Bone marrow (tissue), 2 donors: ENCODE measurements at places on chromosomes 12 and 14.

GRCh38 chr12:3998397-3998796, 125.2 kb upstream of the PARP11 start:
- DNase-seq: no peak

DNA sequence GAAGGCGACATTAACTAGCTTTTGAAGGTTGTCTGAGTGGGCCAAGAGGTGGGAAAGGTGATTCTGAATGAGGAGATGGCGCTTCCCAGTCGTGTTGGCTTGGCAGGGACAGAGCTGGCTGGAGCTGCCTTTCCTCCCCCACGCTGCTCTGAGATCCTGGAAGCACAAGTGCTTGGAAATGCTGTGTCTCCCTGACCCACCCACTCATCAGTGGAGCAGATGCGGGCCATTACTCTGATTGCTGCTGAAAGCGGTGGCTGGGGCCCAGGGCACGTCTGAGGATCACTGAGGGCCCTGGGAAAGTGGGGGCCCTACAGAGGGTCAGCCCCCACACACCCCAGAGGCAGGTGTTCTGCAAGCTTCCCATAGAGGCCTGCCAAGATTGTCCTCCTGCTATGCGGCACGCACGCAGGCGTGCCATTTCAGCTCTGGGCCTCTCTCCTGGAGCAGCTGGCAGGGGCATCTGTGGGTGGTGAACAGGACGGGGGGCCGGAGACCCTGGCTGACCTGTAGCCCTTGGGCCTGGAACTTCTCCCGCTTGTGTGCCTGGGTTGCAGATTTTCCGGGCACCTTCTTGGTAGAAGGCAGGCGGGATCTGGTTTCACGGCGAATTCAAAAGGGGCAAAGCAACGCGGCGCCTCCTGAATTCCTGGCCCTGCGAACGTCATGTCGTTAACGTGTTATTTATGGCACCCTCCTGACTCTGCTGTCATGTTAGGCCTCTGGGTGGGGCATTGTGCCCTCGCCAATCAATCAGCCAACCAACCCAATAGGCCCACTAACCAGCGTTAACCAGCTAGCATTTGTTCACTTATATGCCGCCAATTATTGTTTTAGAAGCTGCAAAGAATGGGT, 133.8 kb upstream of the TBX3 start:
- DNase-seq: no peak

DNA sequence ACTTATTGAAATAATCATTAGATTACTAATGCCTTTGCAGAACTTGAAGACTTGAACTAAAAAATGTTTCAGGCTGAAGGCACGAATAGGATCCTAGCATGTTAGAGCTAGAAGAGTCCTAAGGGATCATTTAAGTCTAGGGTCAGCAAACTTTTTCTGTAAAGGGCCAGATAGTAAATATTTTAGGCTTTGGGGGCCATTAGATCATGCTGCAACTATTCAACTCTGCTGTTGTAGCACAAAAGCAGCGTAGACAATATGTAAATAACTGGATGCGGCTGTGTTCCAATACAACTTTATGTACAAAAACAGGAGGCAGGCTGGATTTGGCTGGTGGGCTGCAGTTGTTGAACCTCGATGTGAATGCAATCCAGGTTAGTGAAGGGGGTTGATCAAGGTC, 221.7 kb downstream of the ATP23 start:
- DNase-seq: no peak

DNA sequence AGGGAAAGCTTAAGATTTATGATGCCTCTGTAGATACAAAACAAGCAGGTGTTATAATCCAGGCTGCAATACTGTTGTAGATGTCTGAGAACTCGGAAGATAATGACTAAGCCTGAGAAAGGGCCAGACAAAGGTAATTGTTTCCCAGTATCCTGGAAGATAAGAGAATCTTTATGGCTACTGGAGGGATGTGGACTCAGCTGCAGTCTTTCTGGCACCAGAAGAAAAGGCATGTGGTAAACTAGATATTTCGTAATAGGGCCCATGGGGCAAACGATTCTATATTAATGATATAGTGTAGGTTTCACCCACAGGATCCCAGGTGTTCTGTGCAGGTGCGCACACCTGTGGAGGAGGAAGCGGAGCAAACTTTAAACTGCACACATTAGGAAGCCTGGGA, 9.2 kb upstream of the APOLD1 start:
- DNase-seq: no peak

DNA sequence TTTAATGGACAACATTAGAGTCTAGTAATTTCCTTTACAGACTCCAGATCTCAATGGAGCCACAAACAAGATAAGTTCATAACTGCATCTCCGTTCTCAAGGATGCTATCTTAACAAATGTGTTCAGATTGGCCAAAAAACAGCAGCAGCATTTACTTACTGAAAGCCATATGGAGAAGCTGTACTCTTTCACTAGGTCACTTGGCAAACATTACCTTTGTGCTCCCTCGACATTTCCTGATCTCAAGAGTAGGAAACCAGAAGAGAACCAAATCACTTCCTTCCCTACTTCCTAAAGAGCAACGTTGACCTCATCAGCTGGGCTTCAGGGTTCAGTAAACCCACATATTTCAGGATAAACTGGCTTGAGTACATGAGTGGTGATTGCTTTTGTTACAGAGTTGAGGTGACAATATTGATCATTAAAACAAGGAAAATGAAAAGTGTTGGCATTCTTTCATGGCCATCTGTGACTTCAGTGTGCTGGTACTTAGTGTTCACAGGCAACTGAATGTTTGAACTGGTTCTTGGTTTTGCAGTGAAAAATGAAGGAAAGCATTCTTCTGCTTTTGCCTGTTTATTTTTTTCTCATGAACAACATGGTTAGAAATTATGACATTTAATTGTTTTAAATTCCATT, 449.6 kb downstream of the TMEM117 start:
- no peak for DNase-seq

DNA sequence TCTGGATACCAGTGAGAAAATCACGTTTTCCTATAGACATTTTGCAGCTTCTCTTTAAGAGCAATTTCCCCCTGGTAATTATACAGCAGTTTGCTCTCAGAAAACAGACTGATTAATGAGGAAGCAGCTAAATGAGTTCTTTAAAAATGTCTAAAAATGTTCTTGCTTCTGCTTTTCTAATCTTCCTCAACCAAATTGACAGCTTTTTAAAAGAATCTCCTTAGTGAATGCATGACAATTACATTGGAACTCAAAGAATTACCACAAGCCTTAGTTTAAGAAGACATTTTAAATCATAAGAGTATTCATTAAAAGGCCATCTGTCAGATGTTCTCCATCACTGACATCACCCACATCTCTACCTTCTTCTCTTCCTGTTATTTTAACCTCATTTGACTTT, 135.8 kb upstream of the PLXNC1 start:
- peak; percentile 73 for DNase-seq

DNA sequence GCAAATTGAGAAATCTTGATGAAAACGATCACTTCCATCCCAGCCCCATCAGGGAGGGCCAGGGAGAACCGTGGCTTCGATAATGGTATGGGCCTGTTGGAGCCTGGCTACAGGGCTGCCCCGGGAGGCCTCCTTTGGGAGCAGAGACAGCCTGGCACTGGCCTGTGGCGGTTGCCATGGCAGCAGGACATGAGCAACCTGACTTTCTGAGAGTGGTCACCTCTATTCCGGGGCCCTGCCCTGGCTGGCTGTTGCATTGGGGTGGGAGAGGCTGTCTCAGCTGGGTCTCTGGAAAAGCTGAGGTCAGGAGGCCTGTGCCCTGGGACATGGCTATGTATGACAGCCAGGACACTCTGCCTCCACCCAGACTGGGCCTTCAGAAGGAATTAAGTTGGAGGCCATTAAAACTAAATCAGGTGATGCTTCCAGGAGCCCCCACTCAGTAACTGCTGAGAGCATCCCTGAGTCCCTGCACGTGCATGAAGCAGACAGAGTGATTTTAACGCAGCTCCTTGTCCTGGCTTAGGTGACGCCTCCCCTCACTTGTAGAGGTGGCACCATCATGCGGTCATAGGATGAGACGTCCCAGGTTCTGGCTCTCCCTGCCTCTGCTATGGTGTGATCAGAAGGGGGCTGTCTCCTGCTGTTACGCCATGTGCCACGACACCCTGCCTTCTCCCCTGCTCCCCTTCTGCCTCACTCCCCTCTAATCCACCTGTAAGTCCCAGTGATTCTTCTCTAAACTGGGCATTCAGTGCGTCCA, 126.3 kb downstream of the SLC25A47 start:
- no peak for DNase-seq

GRCh38 chr14:62118871-62119270, 356.7 kb downstream of the SNAPC1 start:
- no peak for DNase-seq

DNA sequence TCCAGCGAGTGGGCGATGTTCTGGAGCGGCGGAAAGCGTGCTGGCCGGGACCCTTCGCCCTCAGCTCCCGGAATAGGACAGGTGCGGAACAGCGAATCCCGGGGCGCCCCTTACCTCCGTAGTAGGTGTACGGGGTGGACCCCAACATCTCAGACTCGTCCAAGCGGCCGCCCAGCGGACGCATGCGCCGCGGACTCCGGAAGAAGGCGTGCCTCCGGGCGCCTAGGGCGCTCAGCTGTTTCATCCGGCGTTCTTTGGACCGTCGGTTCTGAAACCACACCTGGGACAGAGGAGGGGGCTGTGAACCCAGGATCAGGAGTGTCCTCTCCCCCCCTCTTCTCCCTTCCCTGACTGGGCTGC, 4.5 kb downstream of the LHX5 start:
- DNase-seq: no peak

DNA sequence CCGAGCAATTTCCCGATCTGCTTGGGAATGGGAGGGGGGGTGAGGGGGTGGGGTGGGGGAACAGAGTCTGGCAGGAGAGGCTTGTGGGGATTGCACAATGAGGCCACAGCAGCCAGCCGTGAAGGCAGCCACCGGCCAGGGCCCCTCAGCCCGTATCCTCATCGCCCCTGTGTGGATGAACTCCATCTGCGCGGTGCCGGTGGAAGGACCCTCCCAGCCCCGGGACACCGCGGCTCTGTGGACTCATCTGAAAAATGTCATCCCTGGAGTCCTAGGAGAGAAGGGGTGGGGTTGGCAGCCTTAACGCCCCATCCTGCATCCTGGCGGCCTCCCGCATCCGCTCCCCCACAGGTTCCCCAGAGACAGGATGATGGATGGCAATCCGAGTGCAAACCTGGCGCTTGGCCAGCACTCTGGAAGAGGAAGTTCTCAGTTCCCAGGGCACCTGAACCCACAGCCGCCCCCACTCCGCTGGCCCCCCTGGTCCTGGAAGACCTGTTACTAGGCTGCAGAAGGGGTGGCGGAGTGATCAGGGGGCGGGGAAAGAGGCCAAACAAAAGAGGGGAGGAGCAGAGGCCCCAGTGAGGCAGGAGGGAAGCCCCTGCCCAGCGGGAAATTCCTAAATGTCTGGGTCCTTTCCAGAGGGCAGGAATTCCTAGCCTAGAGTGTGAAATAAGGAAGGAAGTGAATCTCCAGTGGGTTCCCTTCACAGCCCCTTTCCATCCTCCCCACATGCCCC, 1.2 kb upstream of the TNFAIP2 start:
- peak; percentile 59 for DNase-seq

- DNase-seq: no peak
These were observed 15.4 kb upstream of the ANKLE2 start for GRCh38 chr12:132776816-132777568.

- peak; percentile 43 for DNase-seq
These were observed 1.5 kb upstream of the HSP90B1 start for GRCh38 chr12:103928682-103929045.

- no peak for DNase-seq
These were observed 14.5 kb downstream of the DYRK2 start for GRCh38 chr12:67662910-67663538.

- DNase-seq: no peak
These were observed 754 bp downstream of the ACSS3 start for GRCh38 chr12:81078469-81079196.

GRCh38 chr14:69398818-69399210, 322 bp downstream of the SLC39A9 start:
- no peak for DNase-seq

DNA sequence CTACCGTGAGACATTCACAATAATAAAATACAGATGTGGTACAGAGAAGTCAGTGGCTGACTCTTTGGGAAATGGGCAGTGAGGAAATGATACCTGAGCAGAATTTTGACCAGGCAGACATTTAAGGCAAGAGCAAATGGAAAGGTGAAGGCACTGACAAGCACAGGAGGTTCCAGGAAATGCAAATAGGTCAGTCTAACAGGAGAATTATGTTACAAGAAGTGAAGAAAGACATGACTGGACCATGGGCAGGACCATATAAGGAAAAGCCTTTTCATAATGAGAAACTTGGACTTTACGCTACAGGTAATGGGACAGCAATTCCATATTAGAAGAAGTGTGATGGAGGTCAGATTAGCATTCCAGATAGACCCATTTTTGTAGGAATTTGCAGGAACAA, 338.9 kb downstream of the PDZRN4 start:
- DNase-seq: no peak

DNA sequence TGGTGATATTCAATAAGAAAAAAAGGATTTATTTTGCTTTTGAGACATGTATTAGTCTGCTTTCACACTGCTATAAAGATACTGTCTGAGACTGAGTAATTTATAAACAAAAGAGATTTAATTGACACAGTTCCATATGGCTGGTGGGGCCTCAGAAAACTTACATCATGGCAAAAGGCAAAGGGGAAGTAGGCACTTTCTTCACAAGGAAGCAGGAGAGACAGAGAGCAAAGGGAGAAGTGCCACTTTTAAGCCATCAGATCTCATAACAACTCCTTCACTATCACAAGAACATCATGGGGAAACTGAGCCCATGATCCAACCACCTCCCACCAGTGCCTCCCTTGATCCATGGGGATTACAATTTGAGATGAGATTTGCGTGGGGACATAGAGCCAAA, 43.9 kb downstream of the BHLHE41 start:
- no peak for DNase-seq

DNA sequence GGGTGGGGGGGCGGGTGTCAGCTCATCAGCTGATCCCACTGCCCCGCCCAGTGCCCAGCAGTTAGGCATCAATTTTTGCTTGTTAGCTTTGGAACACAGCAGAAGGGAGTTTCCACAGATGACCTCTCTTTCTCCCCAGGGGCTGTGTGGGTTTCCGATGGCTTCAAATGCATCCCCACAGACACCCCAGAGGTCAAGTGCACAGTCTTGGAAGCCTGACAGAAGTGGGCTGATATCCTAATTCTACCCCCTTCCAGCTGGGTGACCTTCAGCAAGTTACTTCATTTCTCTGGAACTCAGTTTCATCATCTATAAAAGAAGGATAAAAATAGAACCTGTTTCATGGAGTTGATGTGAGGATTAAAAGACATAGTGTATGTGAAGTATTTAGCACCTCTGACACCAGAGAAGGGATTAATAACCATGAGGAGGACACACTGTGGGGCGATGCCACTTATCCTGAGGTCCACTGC, 22.0 kb downstream of the TTC9 start:
- DNase-seq: no peak

DNA sequence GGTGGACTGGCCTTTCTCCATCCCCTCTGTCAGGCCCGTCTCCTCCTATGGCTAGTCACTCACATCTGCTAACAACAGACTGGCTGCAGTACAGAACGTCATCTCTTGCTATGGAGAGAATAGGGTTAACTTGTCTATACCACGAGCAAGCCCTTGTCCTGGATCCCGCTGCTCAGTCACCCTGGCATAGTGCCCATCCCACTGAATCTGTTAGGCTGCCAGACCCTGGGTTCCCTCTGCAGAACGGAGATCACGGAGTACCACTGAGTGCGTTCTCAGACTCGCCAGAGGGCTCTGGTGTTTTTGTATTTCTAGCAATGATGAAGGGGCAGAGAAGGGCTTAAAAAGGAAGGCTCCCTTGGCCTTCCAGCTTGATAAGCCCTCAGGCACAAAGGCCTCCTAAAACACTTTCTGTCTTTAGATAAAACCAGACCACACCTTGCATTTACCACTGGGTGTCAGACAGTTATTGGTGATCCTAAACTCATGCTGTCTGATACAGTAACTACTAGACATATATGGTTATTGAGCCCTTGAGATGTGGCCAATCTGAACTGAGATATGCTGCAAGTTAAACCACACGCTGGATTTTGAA, 6.3 kb upstream of the NRIP2 start:
- DNase-seq: no peak
